ENCODE measurements at places on chromosomes 7 and 10.

DNA sequence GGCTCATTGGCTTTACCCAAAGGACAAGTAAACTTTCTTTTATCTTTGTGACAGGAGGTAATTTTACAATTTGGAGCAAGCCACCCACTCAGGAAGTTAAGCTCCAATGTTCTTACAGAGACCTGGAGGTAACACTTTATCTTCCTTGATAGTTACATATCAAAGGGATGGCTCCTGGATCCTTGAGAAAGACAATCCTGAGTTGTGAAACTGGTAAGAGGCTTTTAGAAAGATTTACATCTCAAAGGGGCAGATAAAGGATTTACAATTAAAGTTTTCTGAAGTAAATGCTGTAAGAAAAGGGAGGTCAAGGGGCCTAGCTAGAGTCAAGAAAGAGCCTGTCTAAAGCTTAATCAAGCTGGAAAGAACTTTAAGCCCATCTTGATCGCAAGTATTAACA is 124.4 kb upstream of the ZNF804B start:
- no peak for DNase-seq

DNA sequence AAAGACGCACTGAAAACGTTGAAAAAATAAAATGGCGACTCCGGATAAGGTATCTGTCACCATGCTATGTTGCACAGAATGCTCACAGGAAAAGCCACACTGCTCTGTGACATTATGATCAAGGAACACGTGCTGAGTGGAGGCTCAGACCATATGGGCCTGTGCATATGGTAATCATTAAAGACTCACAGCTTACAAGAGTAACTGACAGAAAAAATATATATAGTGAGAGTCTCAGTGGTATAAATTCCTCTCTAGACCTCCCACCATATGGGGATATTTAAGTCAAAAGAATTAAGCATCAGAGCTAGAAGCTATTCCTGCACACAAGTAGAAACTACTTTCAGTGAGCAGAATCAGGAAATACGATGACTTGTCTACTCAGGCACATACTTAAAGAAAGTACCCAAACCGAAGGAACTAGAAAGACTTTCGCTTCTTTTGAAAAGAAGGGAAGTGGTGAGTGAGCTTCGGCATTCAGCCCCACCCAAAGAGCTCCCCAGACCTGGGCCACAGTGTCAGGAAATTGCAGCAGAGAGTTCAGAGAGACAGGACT is 65.1 kb upstream of the MPP7 start:
- DNase-seq: no peak

GRCh38 chr10:131746785-131747184 is 154.0 kb upstream of the PPP2R2D start:
- no peak for DNase-seq

DNA sequence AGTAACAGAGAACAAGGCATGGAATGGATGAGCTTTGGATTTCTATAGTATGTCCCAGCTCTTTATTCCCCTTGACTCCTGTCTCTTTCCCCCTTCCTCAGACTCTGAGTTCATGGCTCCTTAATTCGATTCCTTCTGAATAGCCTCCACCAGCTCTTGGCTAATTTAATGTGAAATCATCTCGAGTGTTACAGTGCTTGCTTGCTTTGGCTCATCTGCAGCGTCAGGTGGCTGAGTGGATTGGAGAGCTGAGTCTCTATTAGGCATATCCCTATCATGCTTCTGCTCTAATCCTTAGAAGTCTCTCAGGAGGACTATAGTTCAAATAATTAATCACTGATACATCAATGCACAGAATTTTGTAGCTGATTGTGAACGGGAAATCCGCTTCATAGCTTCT is 134.6 kb downstream of the LRRC4 start:
- no peak for DNase-seq

DNA sequence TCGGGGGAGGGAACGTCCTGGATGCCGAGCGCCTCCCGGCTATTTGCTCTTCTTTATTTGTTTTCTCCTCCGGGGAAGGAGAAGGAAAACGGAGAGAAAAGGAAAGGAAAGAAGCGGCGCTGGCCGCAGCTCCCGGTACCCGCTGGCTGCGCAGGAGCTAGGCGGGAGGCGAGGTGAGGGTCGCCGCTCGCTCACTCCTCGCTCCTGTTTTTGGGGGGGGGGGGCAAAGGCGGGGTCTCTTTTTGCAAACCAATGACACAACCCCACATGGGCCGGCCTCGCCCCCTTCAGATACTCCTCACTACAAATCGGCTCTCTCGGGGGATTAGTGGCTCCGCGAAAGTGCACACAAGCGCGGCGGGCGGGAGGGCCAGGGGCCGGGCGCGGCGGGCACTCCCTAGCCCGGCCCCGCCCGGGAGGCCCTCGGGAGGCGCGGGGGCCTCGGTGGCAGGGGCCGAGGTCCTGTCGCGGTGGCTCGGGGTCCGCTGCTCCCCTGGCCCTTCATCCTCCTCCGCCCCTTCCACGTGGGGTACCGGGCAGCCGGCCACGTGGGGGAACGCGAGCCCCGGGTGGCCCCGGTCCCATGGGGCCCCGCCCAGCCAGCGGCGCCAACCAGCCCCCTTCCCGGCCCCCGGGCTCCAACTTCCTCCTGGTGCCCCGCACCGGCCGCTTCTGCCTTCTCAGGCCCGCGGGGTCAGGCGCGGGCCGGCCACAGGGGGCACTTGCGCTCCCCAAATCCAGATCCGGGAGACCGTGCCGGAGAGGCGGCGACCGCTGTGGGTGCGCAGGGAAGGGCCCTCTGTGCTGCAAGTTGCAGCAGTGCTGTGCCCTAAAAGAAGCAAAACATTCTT is 718 bp upstream of the CTBP2 start:
- DNase-seq: no peak

GRCh38 chr10:29191674-29192073 is 97.2 kb upstream of the LYZL1 start:
- no peak for DNase-seq

GRCh38 chr10:79322616-79323543 is 24.4 kb upstream of the PPIF start:
- peak; percentile 39 for DNase-seq

GRCh38 chr10:126592901-126593300 is 77.6 kb downstream of the C10orf90 start:
- DNase-seq: no peak

DNA sequence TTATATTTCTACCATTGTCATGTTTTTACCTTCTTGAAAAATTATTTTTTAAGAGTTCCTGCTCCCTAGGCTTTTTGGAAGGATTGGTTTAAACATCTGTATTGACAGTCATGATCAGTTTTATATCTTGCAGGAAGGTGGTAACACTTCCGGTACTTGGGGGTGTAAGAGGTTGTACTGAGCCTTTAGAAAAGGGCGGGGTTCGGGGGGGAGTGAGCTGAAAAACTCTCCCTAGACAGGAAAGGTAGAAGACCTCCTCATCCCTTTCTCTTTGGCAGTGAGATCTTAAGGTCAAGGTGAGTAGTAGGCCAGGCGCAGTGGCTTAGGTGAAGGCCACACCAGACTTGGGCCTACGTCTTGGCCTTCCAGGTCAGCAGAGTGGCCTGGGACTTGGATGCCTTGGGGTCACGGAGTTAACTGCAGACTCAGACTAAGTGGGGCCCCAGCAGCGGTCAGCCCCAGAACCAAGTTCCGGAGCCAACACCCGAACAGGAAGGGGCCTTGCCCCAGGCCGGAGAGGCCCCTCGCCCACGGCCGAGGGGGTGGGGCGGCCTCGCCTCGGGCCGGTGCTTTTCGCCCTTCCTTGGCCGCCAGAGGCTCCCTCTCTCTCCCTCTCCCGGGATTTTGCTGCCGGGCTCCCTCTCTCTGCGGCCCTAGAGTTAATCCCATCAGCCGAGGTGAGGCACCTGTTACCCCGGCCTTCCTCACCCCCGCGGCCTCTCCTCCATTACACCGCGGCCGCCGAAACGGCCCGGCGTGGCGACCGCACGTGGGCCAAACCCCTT is at the start of gene PPP1R9A:
PPP1R9A (plus strand) TSS at position 569 of the 785 bp plus-strand sequence. CDS start 2,520 bp downstream, outside the sequence.
- DNase-seq: no peak

- DNase-seq: no peak
These were observed 173.1 kb downstream of the KIAA1217 start for GRCh38 chr10:24382045-24382444.

GRCh38 chr10:121322776-121323175 is 275.5 kb downstream of the FGFR2 start:
- no peak for DNase-seq

DNA sequence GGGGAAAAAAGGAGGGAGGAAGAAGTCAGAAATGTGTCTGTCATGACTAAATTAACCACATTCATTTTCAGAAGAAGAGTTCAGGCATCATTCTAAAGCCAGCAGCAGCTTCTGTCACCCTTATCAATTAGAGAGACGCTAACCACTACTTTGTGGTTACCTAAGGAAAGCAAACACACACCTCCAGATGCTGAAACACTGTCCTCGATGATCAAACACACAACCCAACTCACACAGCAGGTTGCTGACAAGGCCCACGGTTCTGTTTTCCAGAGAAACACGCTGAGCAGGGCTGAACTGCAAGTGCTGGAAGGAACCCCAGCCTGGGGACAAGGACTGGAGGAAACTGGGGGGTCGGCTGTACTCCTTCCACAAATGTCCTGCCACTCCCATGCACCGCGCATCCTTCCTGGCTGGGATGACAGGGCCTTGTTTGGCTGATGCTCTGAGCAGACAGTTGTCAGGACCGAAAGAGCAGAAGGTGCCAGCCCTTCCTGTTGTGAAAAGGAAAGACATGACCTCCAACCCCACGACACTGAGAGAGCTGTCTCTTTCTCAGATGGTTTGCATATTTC is 36.6 kb downstream of the PRKCQ start:
- DNase-seq: no peak

DNA sequence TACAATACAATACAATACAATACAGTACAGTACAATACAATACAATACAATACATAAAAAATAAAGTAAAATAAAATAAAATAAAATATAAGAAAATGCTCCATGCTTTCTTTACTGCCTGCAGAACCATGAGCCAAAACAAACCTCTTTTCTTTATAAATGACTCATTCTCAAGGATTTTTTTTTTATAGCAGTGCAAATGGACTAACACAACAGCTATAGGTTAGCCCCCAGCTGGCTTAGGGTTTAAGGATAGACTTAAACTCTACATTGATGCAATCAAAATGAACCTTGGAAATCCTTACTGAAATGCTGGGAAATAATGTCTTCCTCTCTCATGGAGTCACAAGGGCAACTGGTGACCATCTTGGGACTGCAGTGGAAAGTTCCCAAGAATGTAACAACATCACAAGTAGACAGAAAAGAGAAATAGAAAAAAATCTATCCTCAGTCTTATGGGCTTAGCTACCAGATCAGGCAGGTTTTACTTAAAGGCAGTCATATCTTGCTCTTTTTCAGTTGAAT is 348.9 kb downstream of the ARL4A start:
- DNase-seq: no peak

GRCh38 chr7:72020311-72020710 is 391.8 kb downstream of the CALN1 start:
- no peak for DNase-seq

DNA sequence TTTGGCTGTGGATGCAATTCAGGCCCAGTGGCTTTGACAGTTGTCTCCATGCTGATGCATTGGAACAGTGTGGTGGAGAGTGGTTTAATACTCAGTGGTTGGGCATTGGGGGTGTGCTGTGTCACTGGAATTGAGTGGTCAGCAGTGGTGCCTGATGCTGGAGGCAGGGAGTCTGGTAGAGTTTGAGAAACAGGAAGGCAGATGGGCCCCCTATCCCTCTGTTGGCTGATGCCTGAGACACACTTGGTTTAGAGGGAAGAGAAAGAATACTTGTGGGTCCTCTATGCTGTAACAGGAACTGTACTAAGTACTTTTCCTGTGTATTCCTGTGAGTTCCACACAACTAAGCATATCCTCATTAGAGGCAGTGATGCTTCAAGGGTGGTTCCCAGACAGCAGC is 55.4 kb downstream of the EEPD1 start:
- no peak for DNase-seq

DNA sequence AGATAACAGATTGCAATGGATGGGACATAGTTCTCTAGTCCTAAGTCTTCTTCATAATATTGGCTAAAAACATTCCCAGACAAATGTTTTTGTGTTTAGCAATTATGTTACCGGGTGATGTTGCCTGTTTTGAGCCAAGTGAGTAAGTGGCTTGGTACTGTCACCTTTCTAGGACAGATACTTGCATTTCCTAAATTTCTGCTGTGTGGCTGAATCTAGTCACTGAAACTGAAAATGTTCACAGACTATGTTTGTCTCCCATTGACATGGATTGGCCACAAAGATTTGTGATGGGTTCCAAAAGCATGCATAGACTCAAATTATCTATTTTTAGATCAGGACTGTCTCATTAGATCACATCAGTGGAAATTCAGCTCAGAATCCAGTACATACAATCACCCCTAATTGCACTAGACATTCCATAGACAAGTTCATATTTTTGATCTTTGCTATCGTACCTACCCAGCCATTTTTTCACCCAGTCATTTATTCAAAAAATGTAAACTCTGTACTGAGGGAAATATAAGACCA is 1222.1 kb upstream of the AUTS2 start:
- no peak for DNase-seq

GRCh38 chr7:137978464-137979237 is 23.2 kb downstream of the CREB3L2 start:
- DNase-seq: no peak

DNA sequence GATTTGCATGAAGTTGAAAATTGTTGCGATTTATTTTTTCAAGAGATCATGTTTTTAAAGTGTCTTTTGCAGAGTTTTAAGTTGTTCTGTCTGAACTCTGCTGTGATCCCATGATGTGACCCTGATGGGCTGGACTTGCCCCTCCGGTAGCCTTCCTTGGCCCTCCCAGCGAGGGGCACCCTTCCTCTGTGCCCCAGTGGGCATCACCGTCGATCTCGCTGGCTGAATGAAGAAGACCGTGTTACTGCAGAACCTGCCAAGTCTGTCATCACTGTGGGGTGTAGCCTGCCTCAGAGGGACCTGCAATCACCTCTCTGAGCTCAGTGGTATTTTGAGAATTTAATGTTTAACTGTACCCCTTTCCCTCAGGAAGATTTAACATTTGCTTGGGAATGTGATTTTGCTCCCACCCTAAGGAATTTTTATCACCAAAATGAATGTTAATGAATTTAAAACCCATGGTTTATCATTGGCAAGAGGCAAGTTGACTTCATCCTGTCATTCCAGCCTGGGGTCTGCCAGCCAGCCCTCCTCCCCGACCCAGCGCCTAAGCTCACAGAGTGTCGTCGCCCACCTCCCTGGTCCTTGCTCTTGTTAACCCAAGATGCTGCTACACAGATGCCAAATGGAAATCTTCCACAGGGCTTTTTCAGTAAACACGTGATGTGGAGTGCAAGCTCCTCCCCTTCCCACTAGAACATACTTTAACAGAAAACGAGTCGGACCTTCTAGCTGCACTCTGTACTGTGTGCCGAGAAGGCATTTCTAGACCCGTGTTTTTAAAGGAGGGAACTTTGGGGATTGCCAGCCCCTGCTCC is 115.4 kb downstream of the NT5C2 start:
- DNase-seq: no peak

- DNase-seq: no peak
These were observed 2.6 kb upstream of the MYL7 start for GRCh38 chr7:44143646-44144250.

DNA sequence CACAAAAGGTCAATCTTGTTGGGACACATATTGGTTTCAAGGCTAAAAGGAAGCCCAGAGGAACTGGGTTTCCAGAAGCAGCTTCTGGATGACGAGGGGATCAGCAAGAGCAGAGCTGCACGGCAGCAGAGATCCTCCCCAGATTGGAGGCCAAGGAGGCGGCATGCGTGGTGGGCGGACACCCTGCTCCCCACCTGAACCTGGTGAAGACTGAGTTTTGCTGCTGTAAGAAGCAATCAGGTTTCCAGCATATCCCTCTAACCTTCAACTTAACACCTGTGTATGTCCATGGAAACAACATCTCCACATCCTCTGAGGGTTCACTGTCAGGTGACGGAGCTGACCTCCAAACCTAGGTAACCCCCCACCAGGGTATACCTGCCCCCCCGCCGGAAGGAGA is 35.1 kb downstream of the SLIT1 start:
- no peak for DNase-seq

- no peak for DNase-seq
These were observed 142.3 kb downstream of the XPNPEP1 start for GRCh38 chr10:109780997-109781396.

Data from stimulated activated CD4-positive, alpha-beta T cell treated with anti-CD3 and anti-CD28 coated beads, TNF-alpha, amount 100 ng/mL, for 4 hours (primary cell).